ENCODE measurements at places on chromosomes 7 and 10.

- peaks cover 6% of the 10 kb centered on the region for H3K4me1 ChIP-seq
- peak overlapping the region; percentile 90 for H3K4me3 ChIP-seq
- peaks cover 28% of the 10 kb centered on the region for H3K27me3 ChIP-seq
- DNase-seq, result no peak
Observed at GRCh38 chr10:80356989-80357850, 639 bp downstream of the DYDC2 start.

GRCh38 chr10:48547061-48547895 is 57.6 kb downstream of the ARHGAP22 start:
- no peak overlapping the region for H3K27ac ChIP-seq
- H3K4me1 ChIP-seq, result peaks cover 2% of the 10 kb centered on the region
- no peak overlapping the region for H3K4me3 ChIP-seq
- H3K27me3 ChIP-seq, result no peaks in the 10 kb centered on the region
- H3K36me3 ChIP-seq, result peaks cover 2% of the 10 kb centered on the region

- H3K4me1 ChIP-seq, result no peaks in the 10 kb centered on the region
- H3K27ac ChIP-seq, result no peak overlapping the region
- H3K4me3 ChIP-seq, result no peak overlapping the region
Observed at GRCh38 chr7:158285383-158285770, 302.2 kb downstream of the PTPRN2 start.

- H3K36me3 ChIP-seq, result no peaks in the 10 kb centered on the region
- H3K27me3 ChIP-seq, result peaks cover under 1% of the 10 kb centered on the region
- H3K4me3 ChIP-seq, result no peak overlapping the region
- H3K4me1 ChIP-seq, result peaks cover 9% of the 10 kb centered on the region
Observed at GRCh38 chr7:134122980-134123379, 4.2 kb upstream of the LRGUK start.

GRCh38 chr7:118662266-118662665 is 437.8 kb downstream of the ANKRD7 start:
- no peak overlapping the region for H3K27ac ChIP-seq
- H3K27me3 ChIP-seq, result no peaks in the 10 kb centered on the region

- H3K4me3 ChIP-seq, result no peak overlapping the region
- DNase-seq, result no peak
- H3K27me3 ChIP-seq, result no peaks in the 10 kb centered on the region
- H3K36me3 ChIP-seq, result no peaks in the 10 kb centered on the region
- H3K27ac ChIP-seq, result no peak overlapping the region
Observed at GRCh38 chr7:156207306-156207705, 395.0 kb upstream of the SHH start.

GRCh38 chr7:116511552-116512519 is 12.3 kb downstream of the CAV2 start:
- H3K27me3 ChIP-seq, result peaks cover 6% of the 10 kb centered on the region
- no peak overlapping the region for H3K27ac ChIP-seq
- H3K36me3 ChIP-seq, result no peaks in the 10 kb centered on the region

DNA sequence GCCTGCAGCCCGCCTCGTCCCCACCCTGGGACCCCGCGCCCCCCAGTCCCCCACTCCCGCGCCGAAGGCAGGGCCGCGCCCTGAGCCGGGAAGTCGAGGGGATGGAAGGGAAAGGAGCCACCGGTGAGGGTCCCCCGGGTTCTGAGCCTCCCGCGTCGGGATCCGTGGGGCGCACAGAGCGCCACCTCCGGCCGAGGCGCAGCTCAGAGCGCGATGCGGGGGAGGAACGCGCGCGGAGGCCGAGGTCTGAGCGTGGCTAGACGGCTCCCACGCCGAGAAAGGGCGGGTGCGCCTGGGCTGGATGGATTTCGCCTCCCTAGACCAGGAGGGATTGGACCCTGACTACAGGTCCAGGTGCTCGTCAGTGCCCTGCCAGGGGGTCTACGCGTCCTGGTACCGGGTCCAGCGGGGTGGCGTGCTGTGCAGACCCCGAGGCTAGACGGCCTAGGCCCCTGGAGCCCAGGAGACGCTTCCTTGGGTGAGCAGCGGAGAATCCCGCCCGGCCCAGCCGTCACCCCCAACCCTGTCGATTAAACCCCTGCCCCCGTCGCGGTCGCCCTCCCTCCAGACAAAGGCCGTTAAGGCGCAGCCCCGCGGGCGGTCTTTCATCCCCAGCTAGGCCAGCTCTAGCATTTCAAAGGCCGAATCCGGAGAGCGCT is 986 bp upstream of the PDGFA start:
- H3K27me3 ChIP-seq, result peaks cover 22% of the 10 kb centered on the region
- DNase-seq, result no peak
- peak overlapping the region; percentile 73 for H3K4me3 ChIP-seq
- H3K36me3 ChIP-seq, result no peaks in the 10 kb centered on the region
- peaks cover 19% of the 10 kb centered on the region for H3K4me1 ChIP-seq
- no peak overlapping the region for H3K27ac ChIP-seq

Data from stimulated activated naive B cell treated with anti-CD40 and anti-IgM and Interleukin-4, amounts not matched to agents 10 μg/mL and 1 μg/mL and 100 μg/mL, for 72 hours (primary cell).